HL-60 (cell line): ENCODE measurements at places on chromosomes 11 and 22.

DNA sequence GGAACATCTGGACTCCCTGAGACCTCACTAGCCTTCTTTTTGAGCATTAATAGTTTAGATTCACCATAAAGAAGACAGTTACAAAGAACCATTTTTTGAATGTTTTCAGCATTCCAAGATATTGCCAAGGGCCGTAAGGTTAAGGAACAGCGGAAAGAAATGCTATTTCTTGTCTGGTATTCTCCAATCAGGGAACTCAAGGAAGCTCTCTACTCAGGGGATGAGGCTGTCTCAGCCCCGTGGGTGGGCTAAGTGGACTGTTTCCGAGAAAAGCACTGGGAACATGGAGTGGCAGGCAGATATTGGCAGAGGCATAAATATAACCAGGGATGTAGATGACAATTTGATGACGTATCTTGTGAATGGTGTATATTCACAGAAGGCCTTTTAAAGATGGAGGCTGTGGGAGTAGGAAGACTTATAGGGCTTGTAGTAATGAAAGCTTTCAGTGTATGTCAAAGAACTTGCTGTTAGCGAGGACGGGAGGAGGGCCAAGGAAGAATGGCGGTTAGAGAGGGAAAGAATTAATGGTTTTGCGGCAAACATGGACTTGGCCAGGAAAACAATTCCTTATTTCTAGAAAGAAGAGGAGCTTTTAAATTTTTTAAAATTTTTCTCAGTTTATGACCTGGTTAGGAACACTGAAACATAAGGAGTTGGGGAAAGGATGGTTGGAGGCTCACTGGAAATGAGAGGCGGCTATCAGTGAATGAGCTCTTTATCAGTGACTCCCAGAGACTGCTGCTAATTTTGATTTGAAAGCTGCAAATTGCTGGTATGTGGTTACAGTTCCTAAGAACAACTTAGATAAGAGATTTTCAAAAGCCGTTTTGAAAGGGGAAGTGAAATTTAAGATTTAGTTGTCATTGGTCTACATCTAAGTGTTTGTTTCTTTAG lies 64.6 kb downstream of the ST3GAL4 start:
- DNase-seq, result peak; percentile 22

DNA sequence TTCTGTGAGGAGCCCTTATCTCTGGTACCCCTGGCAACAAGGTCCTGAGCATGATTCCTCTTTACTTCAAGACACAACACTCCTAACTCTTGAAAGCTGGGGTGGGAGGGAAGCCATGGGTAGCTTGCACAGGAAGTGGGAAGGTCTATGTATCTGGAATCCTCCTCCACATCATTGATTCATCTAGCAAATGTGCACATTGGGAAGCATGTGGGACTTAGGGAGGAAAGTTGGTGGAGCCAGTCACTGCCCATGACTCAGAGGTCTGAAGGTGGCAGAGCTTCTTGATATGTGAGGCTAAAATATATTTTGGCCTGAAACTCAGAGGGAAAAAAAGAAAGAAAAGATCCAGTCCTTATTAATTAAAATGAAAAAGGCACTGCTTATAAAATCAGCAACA lies 1000.9 kb downstream of the DLG2 start:
- no peak for DNase-seq

DNA sequence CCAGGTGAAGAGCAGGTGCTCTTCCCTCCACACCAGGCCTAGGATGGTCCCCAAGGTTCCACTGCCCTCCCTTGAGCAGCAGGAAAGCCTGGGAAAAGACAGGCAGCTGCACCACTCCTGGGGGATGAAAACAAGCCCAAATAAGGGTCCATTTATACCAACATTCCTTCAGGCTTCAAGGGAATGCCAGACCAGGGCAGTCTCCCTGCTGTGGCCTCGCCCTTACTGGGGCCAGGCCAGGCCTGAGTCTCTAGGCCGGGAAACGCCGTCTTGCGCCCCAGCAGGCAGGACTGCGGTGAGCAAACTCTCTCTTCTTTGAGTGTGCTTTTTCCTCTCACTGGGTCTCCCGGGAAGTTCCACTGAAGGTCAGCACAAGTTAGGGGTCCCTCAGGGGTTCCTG lies 443.5 kb downstream of the SOX6 start:
- no peak for DNase-seq

GRCh38 chr22:20027966-20028854 lies 7.3 kb downstream of the TANGO2 start:
- no peak for DNase-seq

GRCh38 chr11:91527380-91528030 lies 697.1 kb upstream of the FAT3 start:
- DNase-seq, result no peak

DNA sequence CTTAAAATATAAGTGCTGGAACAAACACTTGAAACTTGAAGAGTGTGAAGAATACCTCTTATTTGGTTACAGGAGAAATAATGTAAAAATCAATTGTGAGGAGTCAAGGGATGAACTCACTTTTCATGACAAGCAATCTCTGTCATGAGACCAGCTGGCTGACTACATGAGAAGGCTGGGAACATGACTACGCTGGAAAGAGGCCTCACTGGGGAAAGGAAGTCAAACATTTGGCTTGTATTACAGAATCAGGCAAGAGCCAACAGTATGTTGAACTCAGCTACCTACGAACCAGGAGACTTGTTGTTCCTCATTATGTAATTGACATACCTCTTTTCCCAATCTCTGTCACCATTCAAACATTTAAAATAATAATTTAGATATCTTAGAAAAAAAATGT lies 14.4 kb downstream of the DCDC1 start:
- no peak for DNase-seq

DNA sequence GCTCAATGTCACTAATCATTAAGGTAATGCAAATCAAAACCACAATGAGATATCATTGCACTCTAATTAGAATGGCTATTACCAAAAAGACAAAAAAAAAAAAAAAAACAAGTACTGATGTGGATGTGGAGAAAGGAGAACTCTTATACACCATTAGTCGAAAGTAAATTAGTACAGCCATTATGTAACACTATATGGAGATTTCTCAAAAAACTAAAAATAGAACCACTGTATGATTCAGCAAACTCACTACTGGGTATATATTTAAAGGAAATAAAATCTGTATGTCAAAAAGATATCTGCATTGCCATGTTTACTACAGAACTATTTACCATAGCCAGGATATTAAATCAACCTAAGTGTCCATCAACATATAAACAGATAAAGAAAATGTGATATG lies 265.4 kb upstream of the ARHGAP20 start:
- DNase-seq, result no peak

DNA sequence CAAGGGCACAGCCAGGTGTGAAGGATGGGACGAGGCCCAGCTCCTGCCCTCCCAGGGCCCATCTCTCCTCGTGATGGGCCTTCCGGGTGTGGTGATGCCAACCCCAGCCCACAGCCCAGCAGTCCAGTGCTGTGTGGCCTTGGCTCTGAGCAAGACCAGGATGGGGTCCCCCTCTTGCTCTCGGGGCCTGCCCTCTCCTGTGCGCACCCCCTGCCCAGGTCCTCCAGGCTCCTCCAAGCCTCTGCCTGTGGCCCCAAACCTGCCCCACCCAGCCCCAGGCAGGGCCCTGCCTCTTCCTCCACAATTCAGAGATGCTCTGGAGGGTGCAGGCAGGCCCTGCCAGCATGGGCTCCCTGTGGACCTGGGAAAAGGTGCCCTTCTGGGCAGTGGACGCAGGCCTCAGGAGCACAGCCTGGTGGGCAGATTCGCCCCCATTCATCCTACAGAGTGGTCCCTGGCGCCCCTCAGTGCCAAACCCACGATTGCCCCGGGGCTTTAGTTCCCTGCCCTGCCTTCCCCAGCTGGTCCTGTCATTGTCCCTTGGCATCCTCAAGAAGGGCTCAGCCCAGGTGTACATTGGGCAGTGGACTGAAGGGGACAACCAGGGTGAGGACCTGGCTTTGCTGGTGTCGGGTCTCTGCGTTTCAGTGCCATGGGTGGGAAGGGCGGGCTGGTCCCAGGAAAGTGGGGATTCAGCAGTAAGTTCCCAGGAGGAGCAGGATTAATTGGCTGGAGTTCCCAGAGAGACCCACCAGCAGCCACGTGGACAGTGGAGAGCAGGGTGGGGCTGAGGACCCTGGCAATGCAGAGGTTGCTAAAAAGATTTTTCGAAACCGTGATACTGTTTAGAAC lies 19.8 kb downstream of the EIF1AD start:
- DNase-seq, result no peak

GRCh38 chr11:125603207-125603606 lies 10.6 kb downstream of the STT3A start:
- no peak for DNase-seq

DNA sequence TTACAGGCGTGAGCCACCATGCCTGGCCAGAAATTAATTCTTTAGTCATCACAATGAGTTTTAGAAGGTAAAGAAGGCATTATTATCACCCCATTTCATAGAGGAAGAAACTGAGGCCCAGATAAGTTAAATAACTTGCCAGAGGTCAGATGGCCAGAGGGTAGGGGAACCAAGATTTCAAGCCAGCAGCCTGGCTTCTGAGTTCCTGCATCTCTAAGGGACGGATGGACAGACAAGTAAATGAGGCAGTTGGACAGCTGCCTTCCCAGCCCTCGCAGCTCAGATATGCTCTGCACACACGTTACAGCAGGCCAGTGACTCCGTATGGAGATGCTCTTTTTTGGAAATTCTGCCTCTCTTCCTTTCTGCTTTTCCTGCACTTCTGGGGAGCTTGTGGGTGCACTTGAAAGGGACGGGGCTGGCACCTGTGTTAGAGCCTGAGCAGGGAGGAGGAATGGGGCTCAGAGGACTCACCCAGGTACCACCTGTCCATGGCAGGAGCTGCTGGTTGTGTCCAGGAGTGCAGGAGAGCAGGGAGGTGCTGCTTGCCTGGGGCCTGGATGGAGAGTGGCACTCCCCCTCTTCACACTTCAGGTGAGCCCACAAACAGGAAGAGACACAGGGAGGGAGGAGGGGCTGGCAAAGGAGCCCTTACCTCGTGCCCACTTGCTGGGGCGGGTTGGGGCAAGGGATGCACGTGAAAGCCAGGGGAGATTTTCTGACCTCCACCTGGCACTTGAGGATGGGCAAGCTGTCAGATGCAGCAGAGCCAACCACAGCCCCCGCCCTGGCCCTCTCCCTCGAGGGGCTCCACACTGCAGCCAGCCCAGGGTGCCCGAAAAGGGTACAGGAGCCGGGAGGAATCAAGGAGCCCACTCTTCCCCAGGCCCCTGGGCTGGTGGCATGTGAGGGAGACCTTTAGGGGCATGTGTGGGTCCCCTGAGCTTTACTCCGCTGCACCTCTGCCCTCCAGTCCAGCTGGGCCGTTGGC lies 3.3 kb upstream of the FXYD2 start:
- no peak for DNase-seq

DNA sequence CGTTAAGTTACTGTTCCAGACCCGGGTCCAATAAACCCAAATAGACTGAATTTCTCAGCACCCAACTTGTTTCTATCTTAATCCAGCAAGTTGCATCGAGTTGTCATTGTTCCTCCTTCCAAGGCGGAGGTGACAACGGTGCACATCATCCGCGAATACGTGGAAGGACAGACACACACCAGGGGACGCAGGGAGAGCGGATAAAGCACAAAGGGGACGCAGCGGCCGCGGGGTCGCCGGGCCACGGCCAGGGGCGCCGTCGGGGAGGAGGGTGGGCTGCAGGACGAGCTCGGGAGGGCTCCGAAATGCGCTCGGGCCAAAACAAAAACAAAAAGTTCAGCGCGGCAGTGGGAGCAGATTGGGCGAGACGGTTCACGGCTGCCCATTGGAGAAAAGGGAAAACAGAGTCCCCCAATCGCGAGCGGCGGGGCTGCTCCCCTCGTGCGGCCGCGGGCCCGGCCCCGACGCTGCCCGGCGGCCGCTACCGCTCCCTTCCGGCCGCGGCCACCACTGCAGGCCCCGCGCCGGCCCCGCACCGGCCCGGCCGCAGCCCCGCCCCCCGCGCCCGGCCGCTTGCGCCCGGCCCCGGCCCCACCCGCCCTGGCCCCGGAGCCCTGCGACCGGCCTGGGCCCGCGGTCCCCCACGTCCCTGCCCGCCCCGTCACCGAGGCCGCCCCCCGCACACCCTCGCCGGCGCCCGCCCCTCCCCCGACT lies 518 bp downstream of the KMT5B start:
- peak; percentile 65 for DNase-seq

DNA sequence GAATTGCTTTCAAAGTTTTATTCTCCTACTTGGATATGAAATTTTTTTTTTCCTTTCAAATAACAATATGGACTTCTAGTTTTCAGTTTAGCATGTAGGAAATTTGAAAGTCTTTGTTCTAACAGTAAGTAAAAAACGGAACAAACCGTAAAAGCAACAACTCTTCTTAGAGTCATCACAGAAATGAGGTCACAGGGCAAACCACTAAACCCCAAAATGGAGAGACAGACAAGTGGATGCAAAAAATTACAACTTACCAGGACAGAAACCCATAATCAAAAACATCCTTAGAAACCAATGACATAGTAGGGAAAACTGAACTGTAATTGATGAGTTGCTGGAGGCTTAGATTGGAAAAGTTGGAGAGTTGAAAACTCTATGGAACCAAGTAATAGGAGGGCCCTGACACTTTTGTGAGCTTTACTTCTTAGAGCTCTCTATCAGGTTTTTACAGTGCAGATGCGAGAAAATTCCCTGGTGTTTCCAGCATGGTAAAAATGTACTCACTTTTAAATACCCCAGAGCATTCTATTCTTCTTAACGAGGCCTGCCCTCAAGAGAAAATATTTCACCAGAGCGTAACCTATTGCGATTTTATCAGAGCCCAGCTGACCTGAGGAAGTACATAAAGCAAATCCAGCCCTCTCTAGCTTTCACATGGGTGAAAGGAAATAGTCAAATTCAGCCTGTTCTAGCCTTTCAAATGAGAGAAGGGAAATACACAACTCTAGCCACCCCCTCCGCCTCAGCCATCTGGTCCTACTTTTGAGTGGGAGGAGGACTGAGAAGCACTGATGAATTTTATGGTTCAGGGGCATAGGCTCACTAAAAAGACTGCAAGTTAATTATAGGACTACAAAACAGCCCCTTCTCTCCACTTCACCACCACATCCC lies 39.1 kb downstream of the CASP12 start:
- no peak for DNase-seq

- no peak for DNase-seq
Observed at GRCh38 chr11:80109031-80109430, 668.2 kb upstream of the TENM4 start.

DNA sequence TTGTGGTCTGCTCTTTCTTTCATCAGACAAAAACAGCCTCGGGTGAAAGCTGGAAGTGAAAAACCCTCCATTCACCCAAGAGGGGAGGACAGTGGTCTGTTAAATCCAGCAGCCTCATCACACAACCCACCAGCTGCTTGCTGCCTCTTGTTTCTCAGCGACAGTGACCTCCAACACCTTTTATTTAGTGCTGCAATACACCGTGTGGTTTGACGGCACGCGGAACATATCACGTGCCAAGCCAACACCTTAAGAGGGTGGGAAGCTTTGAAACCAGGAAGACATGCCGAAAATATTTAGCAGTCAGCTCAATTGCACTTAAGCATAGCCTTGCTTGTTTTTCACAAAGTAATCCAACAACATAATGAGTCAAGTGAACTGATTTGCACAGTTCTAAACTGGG lies 39.8 kb upstream of the POGLUT3 start:
- DNase-seq, result no peak

- no peak for DNase-seq
Observed at GRCh38 chr11:79544361-79544760, 103.5 kb upstream of the TENM4 start.

- DNase-seq, result no peak
Observed at GRCh38 chr11:74025467-74026166, 16.7 kb upstream of the UCP3 start.
